Thymus (tissue), 14 donors: ENCODE measurements at places on chromosomes 2 and 18. TPM values are rescaled to one million over a fixed set of nuclear protein-coding genes. Genes with fewer than 3 reads are reported as not detected.

DNA sequence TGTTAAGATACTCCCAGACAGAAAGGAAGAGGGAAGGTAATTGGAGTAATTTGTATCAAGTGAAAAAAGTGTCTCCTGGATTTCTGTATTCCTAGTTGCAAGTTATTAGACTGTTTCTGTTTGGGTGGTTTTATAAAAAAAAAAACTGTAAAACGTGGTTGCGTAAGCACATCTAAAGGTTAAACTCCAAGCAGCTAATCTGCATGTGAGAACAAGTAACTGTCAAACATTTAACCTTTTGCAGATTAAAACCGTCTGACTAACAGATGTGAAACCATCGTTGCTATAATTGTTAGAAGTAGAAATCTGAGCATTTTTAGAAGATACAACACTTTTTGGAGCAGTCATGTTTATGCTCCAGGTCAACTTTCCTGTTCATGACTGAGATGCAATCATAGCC, 72.3 kb downstream of the AFF3 start:
- no peaks in the 10 kb centered on the region for H3K36me3 ChIP-seq
- no peak for DNase-seq
- no peaks in the 10 kb centered on the region for H3K27me3 ChIP-seq
- peaks cover 21% of the 10 kb centered on the region for H3K4me1 ChIP-seq

GRCh38 chr2:102224824-102225739, 38.3 kb downstream of the IL1RL2 start:
- H3K27ac ChIP-seq = no peak overlapping the region
- no peaks in the 10 kb centered on the region for H3K4me1 ChIP-seq
- no peaks in the 10 kb centered on the region for H3K36me3 ChIP-seq
- DNase-seq = no peak
- H3K27me3 ChIP-seq = no peaks in the 10 kb centered on the region
- H3K4me3 ChIP-seq = no peak overlapping the region

DNA sequence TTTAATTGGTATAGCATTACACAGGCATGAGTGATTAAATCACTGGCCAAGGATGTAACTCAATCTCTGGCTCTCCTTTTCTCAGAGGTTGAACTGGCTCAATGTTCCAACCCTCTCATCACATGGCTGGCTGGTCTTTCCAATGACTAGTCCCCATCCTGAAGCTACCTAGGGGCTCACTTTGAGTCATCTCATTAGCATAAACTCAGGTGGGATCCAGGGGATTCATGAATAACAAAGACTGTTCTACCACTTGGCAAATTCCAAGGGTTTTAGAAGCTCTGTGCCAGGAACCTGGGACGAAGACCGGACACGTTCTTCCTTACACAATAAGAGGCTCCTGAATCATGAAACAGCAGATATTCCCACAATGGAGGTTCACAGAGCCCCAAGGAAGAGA, 145.0 kb upstream of the SPATS2L start:
- H3K27ac ChIP-seq = no peak overlapping the region
- H3K27me3 ChIP-seq = no peaks in the 10 kb centered on the region
- no peaks in the 10 kb centered on the region for H3K4me1 ChIP-seq
- no peak overlapping the region for H3K4me3 ChIP-seq
- no peaks in the 10 kb centered on the region for H3K36me3 ChIP-seq

DNA sequence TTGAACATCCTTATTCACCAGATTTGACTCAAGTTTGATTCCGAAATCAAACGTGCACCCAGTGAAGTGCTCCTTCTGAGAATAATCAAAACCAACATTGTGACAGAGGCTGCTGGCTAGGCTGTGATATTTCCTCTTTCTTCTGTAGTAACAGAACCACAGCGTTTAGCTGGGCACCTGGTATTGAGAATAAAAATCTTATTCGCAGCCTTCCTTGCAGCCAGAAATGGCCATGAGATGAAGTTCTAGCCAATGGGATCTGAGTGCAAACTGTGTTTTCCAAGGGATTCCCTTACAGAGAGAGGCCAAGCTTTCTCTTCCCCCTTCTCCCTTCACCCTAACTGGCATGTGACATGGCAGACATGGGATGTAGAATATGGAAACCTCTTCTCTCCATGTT, 51.7 kb downstream of the TMEM163 start:
- no peaks in the 10 kb centered on the region for H3K36me3 ChIP-seq
- peaks cover 87% of the 10 kb centered on the region for H3K4me1 ChIP-seq
- DNase-seq = no peak
- H3K27ac ChIP-seq = no peak overlapping the region

DNA sequence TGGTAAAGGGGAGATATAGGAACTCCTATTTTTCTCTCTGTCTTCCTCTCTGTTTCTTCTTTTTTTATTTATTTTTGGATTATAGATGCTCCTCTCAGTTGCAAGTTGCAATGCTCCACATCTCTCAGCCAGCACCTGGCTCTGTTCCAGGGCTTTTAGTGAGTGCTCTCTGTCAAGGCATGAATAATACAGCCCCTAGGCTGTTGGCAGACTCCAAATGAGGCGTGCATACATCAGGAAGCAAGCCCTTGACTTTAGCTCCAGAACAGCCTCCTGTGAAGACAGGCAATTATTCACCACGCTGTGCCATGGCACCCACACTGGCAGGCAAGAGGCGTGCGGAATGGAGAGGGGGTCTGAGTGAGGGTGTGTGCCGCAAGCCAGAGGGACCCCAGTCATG, 228.1 kb upstream of the PXDN start:
- no peaks in the 10 kb centered on the region for H3K36me3 ChIP-seq
- H3K27me3 ChIP-seq = no peaks in the 10 kb centered on the region
- H3K4me1 ChIP-seq = no peaks in the 10 kb centered on the region
- H3K4me3 ChIP-seq = no peak overlapping the region
- no peak overlapping the region for H3K27ac ChIP-seq
- DNase-seq = no peak

GRCh38 chr2:159549234-159549633, 67.1 kb downstream of the BAZ2B start:
- DNase-seq = peak; percentile 32
- H3K27me3 ChIP-seq = no peaks in the 10 kb centered on the region
- H3K36me3 ChIP-seq = no peaks in the 10 kb centered on the region

- H3K4me3 ChIP-seq = no peak overlapping the region
- no peaks in the 10 kb centered on the region for H3K36me3 ChIP-seq
- no peak for DNase-seq
- no peaks in the 10 kb centered on the region for H3K27me3 ChIP-seq
- no peak overlapping the region for H3K27ac ChIP-seq
Measured at GRCh38 chr2:48934807-48935206, 179.3 kb upstream of the LHCGR start.

Gene GTF2A1L
- total RNA-seq = 0.47 TPM

Gene LDAH
- total RNA-seq = 23.1 TPM
